DMS 273 treated with DMSO at 0.1 percent for 48 hours (cell line): ENCODE measurements at places on chromosomes 5 and 9.

- no peak for DNase-seq
Measured at GRCh38 chr9:17160327-17160726, 25.5 kb downstream of the CNTLN start.

DNA sequence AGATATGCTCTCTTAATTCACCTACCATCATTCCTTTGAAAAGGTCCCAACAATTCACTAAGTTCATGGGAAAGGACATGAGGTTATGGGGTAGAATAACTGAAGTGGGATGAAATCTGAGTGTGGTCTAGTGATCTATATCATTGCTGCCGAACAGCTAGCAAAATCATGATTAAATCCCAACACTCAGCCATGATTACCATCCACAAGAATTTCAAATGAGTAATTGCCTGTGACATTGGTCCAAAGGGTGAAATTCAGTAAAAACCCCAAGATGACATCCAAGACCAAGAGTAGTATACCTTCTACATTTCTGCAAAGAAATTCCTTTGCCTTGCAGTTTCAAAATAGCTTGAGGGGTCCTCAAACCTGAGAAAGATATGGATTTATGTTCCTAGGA is 225.6 kb downstream of the SPOCK1 start:
- no peak for DNase-seq

- DNase-seq, result no peak
Measured at GRCh38 chr5:39639618-39640089, 214.9 kb upstream of the DAB2 start.

GRCh38 chr5:69416180-69416579 is 1.3 kb downstream of the MARVELD2 start:
- no peak for DNase-seq

GRCh38 chr5:169838688-169839087 is 141.6 kb downstream of the INSYN2B start:
- no peak for DNase-seq

- DNase-seq, result no peak
Measured at GRCh38 chr5:60677850-60678664, 21.9 kb downstream of the DEPDC1B start.

DNA sequence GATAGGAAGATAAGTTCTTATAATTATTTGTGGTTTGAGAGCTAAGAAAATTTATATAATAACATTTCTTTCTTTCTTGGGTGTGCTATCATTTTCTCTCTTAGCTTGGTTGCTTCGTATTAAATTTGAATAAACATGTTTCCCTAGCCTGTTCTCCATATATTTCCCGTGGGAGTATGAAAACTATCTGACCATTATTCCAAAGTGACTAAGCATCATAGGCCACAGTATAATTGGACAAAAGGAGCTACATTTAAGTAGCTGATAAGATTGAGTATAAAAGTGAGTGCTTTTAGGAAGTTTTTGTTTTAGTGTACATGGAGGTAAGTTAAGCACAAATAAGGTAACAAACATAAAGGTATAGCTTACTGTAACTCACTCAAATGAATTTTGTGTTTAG is 8.4 kb upstream of the OSMR start:
- no peak for DNase-seq

DNA sequence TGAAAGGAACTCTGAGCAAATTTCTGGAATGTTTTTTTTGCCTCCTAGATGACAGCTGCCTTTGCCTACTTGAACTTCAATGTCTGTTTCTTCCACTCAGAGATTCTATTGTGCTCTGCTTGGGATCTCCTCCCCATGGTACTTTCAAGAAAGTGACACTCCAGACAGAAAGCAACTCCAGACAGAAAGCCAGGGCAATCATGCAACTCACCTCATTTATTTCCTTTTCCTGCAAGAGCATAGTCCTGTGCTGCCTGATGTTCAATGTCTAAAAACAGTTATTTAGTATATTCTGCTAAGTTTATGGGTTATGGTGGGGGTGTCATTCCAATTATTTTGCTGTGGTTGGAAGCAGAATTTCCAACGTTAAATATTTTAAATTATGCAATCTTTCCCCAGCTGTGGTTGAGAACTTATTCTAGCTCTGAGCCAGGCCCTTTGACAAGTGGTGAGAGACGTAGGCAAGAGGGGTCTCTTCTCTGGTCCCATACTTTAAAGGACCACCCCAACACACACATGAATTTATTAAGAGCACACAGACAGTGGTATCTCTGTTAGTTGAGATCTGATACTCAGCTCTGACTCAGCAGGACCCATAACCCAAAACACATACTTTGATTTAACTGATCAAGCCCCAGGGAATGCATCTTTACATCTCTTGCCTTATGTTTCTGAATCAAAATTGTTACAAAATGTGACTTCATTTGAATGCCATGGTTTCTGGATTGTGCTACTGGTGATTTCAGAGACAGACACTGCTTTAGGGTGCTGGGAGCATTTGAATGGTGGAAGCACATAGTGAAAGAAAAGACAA is 39.5 kb upstream of the MAMDC2 start:
- DNase-seq, result no peak

DNA sequence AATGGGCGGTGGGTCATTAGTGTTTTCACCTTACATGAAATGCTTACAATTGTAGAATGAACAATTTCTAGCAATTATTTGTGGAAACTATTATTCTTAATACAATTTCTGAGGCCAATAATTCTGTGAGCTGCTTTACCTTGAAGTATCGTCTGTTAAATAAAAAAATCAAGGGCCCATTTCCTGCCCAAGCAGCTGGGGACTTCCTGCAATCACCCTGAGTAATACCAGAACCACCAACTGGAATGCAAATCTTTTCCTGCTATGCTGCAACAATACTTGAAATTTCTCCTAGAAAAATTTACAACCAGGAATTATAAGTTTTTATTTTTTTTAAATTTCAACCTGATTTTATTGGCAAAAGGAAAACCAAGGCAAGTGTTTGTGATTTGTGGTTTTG is 52.6 kb downstream of the ADAMTS16 start:
- no peak for DNase-seq

GRCh38 chr9:126932871-126933321 is 18.3 kb downstream of the RALGPS1 start:
- no peak for DNase-seq

DNA sequence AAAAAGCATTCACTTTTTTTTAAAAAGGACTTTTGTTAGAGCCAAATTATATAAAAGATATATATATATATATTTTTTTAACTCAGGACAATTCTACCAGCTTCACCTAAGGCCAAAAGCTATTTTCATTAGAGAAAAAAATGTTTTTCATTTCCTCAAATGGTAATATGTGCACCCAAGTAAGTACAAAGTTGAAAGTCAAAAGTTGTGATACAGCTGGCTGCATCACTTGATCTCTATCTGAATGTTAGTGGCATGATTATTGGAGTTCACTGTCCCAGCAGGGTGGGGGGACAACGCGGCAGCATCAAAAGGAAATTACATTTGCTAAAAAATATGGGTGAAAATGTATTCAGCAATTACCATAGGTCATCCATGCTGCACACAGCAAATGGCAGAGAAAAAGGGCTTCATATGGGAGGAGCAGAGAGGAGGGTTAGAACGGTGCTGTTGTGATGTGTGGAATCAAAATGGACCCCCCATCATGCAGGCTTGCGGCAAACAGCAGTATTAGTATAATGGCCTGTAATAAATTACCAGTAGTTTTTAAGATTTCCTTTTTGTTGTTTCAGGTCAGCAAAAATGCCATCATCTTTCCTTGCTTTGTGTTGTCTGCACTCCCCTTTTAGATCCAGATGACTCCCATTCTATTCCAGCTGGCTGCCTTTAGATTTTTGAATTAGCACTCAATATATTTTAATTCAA is 253.7 kb downstream of the MAT2B start:
- no peak for DNase-seq

DNA sequence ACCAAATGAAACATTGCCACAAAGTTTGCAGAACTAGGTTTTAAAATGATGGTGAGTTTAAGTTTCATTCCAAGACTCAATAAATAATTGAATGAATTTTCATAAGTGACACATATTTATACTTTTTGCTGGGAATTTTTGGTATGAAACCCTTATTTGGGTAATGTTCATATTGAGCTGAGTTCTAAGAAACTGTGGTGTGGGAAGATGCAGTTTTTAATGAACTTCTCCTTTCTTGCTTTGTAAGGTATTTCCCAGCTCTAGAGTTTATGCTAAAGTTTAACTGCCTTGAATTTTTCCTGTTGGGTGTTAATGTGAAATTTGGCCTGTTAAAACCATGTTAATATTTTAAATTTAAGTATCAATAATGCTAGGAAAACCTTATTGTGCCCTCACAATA is 15.1 kb downstream of the RABGAP1 start:
- DNase-seq, result no peak
